ENCODE measurements at places on chromosomes 3 and 15. TPM values are rescaled to one million over a fixed set of nuclear protein-coding genes. Genes with fewer than 3 reads are reported as not detected.

Gene KPNA1
- total RNA-seq, result 60.4 TPM

Gene IL17RB
- 1.2 TPM for total RNA-seq

GRCh38 chr15:92383519-92384324, 10.0 kb upstream of the ST8SIA2 start:
- H3K4me1 ChIP-seq, result no peaks in the 10 kb centered on the region
- no peaks in the 10 kb centered on the region for H3K27me3 ChIP-seq
- H3K27ac ChIP-seq, result no peak overlapping the region
- H3K36me3 ChIP-seq, result no peaks in the 10 kb centered on the region

- no peak for DNase-seq
- H3K27ac ChIP-seq, result no peak overlapping the region
- no peaks in the 10 kb centered on the region for H3K27me3 ChIP-seq
- no peak overlapping the region for H3K4me3 ChIP-seq
- H3K36me3 ChIP-seq, result no peaks in the 10 kb centered on the region
- peaks cover 66% of the 10 kb centered on the region for H3K4me1 ChIP-seq
Measured at GRCh38 chr3:56890448-56891091, 88.8 kb upstream of the ARHGEF3 start.

DNA sequence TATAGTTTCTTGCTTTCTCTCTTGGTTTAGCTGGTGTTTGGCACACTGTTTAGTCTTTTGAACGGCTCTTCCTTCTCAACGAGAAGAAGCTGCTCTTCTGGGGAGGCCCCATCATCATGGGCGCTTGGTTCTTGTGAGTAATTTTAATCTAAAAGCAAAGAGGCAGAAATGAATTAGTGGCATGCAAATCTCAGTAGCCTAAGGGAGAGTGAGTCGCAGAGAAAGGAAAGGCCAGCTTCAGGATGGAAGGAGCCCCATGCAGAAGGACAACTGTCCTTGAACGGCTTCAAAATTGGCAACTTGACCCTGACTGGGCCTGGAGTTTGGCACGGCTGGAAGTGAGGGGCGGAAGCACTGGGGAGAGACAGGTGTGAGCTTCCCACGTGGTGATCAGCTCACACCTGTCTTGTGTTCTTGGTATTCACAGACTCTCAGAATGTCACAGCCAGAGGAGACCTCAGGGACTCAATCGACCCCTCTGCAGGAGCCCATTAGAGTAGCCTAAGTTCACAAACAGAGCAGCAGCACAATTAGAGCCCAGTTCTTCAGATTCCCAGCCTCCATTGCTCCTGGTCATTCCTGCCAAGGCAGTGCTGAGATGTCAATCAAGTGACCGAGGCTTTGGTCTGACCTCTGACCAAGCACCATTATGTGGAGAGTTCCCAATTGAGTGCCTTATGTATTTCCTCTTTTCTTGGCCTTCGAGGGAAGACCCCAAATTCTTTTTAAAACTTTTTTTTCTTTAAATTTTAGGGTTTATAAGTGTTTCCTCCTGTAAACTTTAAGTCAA, 41.3 kb upstream of the ETV5 start:
- peaks cover 3% of the 10 kb centered on the region for H3K27me3 ChIP-seq
- H3K36me3 ChIP-seq, result no peaks in the 10 kb centered on the region
- peaks cover 4% of the 10 kb centered on the region for H3K4me1 ChIP-seq

DNA sequence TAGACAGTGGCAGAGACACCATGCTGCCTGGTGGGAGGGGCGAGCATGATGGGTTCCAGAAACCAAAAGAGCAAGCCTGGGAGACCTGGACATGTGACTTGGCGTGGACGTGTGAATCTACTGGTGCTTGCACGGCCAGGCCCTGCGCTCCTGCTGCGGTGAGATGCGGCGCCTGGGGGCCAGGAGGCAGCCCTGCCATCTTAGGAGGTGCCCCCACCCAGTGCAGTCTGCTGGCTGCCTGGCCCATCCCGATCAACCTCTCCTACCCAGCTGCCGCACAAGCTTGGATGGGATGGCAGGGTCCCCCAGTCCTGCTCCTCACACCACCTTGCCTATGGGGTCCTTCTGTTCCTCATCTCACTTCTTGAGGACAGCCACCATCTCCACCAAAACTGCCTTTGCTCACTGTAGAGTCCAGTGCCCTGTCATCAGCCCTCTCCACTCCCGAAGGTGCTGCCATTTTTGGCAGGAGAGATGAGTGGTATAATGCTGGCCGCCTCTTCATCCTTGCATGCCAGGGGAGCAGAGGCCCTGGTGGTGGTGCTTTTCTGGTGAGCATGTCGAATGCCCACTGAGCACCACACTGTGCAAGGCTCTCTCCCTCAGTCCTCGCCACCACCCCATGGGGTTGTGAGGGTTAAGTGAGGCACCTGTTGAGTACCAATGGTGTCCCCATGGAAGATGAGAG, 3.1 kb upstream of the ABTB1 start:
- H3K27me3 ChIP-seq, result no peaks in the 10 kb centered on the region
- H3K4me1 ChIP-seq, result peaks cover 12% of the 10 kb centered on the region
- no peak for DNase-seq
- H3K27ac ChIP-seq, result no peak overlapping the region
- H3K4me3 ChIP-seq, result no peak overlapping the region

- DNase-seq, result no peak
- no peak overlapping the region for H3K27ac ChIP-seq
- no peaks in the 10 kb centered on the region for H3K36me3 ChIP-seq
- H3K27me3 ChIP-seq, result no peaks in the 10 kb centered on the region
- H3K4me3 ChIP-seq, result no peak overlapping the region
Measured at GRCh38 chr3:165522386-165522785, 314.8 kb downstream of the BCHE start.

DNA sequence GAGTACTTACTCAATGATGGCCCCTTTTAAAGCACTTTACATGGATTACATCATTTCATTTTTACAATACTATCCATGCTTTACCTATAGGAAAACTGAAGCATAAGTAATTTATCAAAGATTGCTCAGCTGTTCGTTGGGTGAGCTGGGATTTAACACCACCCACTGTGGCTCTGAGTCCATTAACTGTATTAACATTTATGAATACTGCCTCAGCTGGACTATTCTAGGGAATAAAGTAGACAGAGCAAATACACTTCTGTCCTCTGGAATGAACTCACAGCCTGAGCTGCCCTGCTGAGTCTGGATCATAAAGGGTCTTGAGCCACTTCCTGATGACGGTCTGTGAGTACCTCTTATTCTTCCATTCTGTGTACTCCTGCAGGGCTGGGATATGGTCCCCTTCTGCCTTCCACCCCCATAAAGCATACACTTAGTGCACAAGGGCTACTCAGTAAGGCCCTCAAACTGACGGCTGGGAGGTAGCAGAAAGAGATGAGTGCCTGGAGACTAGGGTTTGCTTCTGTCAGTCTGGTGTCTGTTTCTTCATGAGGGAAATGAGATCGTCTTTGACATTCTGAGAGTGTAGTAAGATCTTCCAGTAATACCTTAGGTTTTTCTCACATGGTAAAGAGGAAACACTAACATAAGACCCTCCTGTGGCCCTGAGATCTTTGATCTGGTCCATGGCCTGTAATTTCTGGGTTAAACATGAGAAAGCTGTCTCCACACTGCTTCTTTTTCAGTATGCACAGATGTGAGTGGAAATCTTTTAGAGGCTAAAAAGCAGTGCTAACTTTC, 12.6 kb upstream of the ST6GAL1 start:
- H3K4me3 ChIP-seq, result no peak overlapping the region
- H3K4me1 ChIP-seq, result peaks cover 24% of the 10 kb centered on the region
- no peak for DNase-seq
- no peak overlapping the region for H3K27ac ChIP-seq
- H3K36me3 ChIP-seq, result no peaks in the 10 kb centered on the region

DNA sequence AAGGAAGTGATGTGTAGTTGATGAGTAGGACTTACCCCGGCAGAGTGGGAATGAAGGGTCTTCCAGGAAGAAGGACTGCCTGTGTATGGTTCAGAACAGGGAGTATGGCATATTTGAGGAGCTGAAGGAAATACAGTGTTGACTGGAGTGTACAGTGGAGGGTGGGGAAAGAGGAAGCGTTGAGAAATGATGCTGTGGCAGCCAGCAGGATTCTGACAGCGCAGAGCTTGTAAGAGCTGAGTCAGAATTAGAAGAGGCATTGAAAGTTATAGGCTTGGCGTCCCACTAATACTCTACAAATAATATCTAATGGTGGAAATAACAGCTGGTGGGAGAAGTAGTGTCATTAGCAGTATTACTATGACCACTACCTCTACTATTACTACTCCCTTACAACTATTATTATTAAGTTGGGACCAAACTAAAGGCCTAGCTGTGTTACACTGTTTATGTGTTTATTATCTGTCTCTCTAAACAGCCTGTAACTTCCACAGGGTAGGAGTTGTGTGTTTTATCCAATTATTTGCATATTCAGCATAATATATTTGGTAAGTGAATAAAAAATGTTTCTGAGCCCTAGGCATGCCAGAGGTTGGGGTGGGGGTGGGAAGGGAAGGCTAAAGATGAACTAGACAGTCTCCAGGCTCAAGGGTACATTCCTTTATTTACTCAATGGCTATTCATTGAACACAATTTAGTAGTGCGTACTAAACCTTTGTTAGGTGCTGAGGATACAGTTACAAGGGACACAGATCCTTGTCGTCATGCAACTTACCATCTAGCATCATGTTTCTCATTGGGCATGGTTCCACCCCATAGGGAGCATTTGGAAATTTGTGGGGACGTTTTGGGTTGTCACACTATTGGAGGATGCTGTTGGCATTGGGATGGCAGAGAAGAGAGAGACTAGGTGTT, 428.8 kb upstream of the ONECUT1 start:
- no peaks in the 10 kb centered on the region for H3K4me1 ChIP-seq
- H3K27ac ChIP-seq, result no peak overlapping the region
- no peaks in the 10 kb centered on the region for H3K36me3 ChIP-seq
- no peak for DNase-seq
- no peak overlapping the region for H3K4me3 ChIP-seq
- no peaks in the 10 kb centered on the region for H3K27me3 ChIP-seq

GRCh38 chr3:54888162-54888561, 39.7 kb downstream of the LRTM1 start:
- H3K27me3 ChIP-seq, result no peaks in the 10 kb centered on the region
- no peak overlapping the region for H3K4me3 ChIP-seq
